ENCODE measurements at places on chromosomes 12 and 14.

DNA sequence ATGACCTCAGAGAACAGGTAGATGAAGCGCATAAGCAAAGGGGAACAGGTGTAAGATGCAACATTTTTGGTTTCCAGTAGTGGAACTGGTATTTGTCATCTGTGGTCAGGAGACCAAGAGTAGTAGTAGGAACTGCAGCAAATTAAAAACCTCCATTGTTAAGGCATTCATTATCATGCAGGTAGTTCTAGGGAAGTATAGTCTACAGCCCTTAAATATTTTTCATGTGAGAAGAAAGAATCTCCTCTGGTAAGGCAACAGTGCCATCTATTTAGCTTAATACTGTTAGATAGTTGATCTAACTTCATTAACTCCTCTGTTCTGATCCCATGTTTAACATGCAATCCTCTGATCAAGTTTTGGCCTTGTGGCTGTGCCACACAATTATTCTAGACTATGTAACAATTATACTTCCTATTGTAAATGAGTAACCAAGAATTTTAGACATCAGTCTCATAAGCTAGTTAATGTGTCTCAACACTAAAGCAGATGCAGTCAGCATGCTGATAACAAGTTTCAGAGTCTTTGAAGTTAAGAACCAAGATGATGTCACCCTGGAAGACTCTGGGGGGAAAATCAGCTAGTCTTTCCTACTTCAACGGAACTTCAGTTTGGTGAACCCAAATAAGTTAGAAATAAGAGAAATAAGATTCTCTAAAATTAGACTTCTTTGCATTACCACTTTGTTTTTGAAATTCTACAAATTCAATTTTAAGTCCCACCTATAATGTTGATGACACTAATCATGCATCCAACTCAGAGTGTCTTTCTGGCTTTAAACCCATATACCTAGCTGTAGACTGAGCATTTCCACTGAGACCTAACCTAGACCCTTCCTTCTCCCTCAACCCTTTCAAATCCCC is 70.9 kb downstream of the STXBP6 start:
- DNase-seq: no peak

DNA sequence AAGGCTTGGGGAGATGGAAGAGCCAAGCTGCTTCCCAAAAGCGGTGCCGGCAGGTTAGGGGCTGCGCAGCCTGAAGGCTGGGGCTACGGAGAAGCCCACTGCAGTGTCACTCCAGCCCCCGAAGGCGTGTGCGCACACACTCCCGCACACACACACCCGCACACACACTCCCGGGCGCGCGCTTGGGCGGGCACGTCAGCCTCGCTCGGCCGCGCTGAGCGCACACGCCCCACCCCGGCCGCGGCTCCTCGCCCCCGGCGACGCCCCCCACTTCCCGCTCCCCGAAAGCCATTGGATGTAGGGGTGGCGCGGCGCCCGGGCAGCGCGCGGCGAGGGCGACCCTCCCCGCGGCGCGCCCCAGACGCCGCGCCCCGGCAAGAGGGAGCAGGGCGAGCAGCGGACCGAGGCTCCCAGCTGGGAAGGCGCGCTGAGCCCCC is at the start of gene KCNK10:
Gene KCNK10, minus strand, starts transcription at position 184 of the 437 bp plus-strand sequence. CDS start 471 bp downstream, outside the sequence.
- DNase-seq: no peak

- no peak for DNase-seq
Observed at GRCh38 chr12:108561852-108562347, 496 bp upstream of the ISCU start.

- peak; percentile 52 for DNase-seq
Observed at GRCh38 chr14:21093769-21094681, 4.4 kb downstream of the ZNF219 start.

GRCh38 chr14:61120576-61120975 is 139.5 kb downstream of the SLC38A6 start:
- DNase-seq: no peak

- no peak for DNase-seq
Observed at GRCh38 chr12:93580682-93581081, 8.2 kb downstream of the SOCS2 start.

GRCh38 chr12:3049611-3050249 is 27.4 kb upstream of the TSPAN9 start:
- DNase-seq: no peak

- no peak for DNase-seq
Observed at GRCh38 chr14:24381363-24382063, 13.5 kb downstream of the NFATC4 start.

- DNase-seq: no peak
Observed at GRCh38 chr14:104331871-104332605, 193.7 kb downstream of the KIF26A start.

DNA sequence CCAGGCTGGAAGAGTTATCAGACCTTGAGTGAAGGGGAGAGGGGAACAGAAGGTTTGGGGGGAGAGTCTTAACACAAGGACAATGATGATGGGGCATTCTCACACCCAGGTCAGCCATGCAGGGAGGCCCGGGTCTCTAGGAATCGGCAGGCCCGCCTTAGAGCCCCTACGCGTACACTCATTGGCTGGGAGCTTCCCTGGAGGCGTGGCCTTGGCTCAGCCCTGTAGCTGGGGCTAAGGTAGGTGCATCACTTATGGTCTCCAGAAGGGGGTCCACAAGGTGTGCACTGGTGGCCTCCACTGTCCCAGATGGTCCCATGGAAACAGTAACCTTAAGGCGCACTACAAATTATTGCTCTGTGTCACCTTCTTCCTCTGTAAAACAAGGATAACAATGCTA is 660.1 kb downstream of the MED13L start:
- no peak for DNase-seq

GRCh38 chr12:9760120-9760519 is 581 bp downstream of the CD69 start:
- DNase-seq: no peak

DNA sequence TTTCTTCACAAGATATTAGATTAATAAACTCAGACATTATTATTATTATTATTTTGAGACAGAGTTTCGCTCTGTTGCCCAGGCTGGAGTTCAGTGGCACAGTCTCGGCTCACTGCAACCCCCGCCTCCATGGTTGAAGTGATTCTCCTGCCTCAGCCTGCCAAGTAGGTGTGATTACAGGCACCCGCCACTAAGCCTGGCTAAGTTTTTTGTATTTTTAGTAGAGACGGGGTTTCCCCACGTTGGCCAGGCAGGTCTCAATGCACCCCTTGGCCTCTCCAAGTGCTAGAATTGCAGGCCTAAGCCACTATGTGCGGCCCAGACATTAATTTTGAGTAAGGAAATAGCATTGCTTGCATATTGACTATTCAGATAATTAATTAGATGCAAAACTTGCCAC is 554.9 kb upstream of the LRFN5 start:
- no peak for DNase-seq

DNA sequence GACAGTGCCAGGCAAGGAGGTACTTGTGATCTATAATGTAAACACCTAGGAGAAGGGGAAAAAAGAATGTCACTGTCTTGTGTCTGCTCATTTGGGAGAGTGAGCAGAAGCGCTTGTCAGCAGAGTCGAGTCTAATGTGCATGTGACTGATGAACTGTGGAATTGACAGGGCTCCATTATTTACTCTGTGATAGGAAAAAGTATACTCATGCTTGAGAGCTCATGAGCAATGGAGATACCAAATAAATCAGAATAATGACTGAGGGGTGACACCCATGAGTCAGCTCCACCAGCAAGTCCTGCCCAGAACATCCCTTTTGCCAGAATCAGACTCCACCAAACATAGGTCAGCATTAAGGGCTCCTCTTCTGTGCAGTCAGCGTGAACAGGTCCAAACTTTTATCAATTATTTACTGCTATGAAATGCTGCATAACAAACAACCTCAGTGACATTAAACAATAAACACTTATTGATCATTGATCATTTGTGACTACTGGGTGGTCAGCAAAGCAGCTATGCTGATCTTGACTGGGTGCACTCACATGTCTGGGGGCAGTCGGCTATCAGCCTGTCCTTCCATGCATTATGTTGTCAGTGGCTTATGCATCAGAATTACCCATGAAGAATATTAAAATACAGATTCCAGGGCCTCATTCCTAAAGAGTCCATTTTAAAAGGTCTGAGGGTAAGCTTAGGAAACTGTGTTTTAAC is 29.2 kb upstream of the WSCD2 start:
- no peak for DNase-seq

DNA sequence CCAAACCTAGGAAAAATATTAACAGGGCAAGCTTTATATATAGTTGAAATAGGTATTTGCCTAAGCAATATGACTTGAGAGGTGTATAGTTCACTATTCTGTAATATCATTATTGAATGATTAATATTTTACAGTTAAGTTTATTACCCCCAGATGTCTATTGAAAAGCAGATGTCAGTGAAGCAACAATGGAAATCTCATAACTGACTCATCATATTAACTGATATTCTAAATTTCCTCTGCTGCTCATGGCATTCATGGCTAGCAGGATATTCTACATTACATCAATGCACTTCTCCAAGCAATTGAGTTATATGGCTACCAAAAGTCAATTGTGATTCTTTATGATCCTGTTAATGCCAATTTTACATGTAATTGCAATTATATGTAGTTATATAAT is 9.7 kb upstream of the MAGOHB start:
- no peak for DNase-seq

GRCh38 chr14:38721822-38722431 is 381.1 kb downstream of the SEC23A start:
- DNase-seq: peak; percentile 29

GRCh38 chr12:14975457-14975856 is 2.6 kb downstream of the PDE6H start:
- no peak for DNase-seq

DNA sequence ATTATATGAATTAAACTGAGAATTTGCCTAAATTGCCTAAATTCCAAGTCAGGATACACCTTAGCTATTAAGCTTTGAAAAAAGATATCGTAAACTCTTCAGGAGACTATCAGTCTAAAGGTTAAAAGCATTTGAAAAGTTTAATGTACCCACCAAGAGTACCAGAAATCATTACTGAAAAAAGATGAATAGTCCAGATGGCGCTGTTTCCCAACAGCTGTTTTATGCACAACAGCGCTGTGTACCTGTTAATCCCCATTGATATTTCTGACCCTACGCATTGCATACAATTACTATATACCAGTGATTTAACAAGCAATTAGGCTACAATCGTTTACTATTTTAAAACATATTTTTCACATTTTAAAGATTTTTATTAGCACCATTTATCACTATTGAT is 185.0 kb downstream of the PLCZ1 start:
- DNase-seq: no peak

GRCh38 chr14:64688031-64688430 is 16.2 kb upstream of the PLEKHG3 start:
- DNase-seq: no peak

- no peak for DNase-seq
Observed at GRCh38 chr12:50110127-50110761, 1.8 kb upstream of the COX14 start.

GRCh38 chr14:99579903-99580571 is 24.0 kb downstream of the CCDC85C start:
- DNase-seq: no peak

GRCh38 chr14:77183896-77184295 is 2.3 kb downstream of the TMEM63C start:
- no peak for DNase-seq

DNA sequence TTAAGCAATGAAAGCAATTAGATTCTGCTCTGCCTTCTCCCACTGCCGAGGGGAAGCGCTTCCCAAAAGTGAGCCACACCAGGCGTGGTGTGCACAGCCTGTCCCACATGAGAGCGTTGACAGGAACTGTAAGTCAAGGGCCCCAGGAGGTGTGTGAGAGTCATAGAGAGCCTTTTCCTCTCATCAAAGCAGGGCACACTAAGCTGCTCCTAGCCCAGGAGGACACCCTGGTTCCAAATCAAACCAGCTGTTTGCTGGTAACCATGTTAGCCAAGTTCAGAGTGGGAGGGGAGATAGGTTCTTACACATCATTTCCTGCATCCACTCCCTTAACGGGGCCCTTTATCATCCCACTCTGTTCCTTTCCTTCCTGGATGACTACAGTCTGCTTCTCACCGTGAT is 98.3 kb downstream of the SPTSSA start:
- DNase-seq: no peak

DNA sequence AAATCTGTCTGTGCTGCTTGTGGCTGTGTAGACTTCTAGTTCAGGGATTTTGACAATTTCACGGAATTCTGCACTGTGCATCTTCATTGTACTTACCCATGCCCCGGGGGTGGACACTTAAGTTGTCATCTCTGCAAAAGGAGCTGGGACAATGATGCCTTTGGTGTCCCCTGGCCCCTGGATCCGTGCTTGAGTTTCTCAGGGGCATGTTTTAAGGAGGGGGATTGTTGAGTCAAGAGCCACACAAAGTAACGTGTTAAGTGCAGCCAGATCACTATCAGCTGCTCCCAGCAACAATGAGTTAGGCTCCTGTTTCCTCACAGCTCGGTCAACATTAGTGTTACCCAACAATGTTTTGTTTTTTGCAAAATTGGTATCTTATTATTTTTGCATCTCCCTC is 305.0 kb upstream of the DIO3 start:
- DNase-seq: no peak

DNA sequence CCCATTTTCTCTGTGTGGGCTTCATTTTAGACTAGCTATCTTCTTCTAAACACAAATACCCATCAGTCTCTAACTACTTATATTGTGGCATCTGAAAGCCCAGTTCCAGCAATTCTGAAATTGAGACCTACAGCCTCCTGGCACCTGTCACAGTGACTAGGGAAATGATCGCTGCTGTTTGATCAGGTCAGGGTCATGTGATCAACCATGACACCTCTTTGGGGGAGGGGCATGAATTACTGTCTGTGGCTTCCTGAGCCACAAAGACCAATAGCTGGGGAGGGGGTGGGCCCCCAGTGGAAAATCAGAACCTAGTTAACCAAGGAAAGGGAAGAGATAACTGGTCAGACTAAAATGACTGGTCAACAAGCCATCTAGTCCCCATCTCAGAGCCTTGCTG is 14.1 kb downstream of the WSCD2 start:
- DNase-seq: no peak

- no peak for DNase-seq
Observed at GRCh38 chr12:52513736-52514135, 6.5 kb downstream of the KRT5 start.

GRCh38 chr12:104187446-104188155 is 28.0 kb upstream of the TXNRD1 start:
- DNase-seq: no peak
